ENCODE measurements at places on chromosomes 3 and 15.

GRCh38 chr3:45647148-45647619 lies 42.0 kb upstream of the SACM1L start:
- no peak for DNase-seq

DNA sequence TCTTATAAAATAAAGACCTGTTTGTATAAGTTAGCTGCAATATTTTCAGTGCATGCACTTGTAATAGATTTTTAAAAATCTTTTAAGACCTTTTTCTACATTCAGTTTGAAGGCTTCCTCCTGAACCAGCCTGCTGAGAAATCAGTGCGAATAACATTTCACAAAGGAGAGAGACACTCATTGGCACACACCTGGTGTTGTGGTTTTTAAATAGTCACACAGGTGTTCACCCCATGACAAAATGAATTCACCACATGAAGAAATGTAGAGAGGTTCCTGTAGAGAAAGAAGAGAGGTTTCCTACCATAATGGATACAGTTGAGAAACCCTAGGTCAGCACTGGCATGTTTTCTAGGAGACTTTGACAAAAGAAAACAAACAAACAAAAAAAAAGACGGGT lies 237.3 kb downstream of the CNTN6 start:
- no peak for DNase-seq

GRCh38 chr3:13071695-13072094 lies 1.5 kb downstream of the IQSEC1 start:
- DNase-seq, result no peak

DNA sequence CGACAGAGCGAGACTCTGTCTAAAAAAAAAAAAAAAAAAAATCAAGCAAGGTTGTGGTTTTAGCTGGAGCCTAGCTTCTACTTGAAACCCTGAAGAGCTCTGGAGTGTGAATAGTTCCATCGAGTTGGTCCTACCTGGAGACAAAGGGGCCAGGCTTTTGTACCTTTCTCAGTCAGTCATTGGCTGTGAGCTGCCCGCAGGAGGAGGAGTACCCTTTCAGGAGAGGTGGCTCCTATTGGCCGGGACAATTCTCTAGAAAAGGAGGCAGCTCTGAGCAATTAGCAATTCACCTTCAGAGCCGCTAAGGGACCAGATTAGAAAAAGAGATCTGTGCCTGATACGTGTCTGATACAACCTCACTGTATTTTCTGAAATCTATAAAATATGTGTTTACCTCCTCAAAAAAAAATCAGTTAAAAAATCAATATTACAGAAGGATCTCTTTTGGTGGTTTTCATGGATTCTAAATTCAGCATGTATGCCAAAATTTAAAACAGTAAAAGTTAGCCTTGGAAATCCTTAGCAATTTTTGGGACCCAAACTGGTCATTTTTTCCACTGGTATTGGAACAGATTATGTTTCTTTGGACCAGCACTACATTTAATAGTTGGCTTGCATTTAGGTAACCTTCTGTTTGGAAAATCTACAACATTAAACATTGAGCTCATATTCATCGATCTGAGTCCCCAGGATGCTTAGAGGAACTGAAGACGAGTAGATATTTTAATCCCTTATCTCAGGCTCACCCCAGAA lies 29.7 kb upstream of the PDCD6IP start:
- DNase-seq, result no peak

GRCh38 chr15:92402751-92403150 lies 9.1 kb downstream of the ST8SIA2 start:
- DNase-seq, result no peak

DNA sequence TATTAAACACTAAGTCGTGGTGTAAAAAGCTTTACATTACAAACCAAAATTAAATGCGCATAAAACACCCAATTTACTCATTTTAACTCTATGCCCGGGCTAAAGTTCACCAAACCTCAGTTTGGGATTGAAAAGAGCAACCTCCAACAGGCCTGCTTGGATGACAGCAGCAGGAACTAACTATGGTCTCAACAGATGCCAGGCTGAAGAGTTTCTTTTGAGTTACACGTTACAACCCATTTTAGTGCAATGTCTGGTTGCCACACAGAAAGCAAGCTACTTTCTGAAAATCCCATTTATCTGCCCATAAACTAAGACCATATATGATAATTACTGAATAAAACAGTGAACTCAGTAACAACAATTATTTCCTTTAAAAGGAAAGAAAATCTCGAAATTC lies 2.2 kb downstream of the SATB1 start:
- no peak for DNase-seq

GRCh38 chr15:83565553-83566159 lies 88.3 kb upstream of the ADAMTSL3 start:
- no peak for DNase-seq

Data from stimulated activated CD8-positive, alpha-beta memory T cell treated with anti-CD3 and anti-CD28 coated beads, Interleukin-4, amount 100 ng/mL, for 1 hour (primary cell).